ENCODE measurements at places on chromosomes 16 and 17.
A peak's percentile ranks its signal among the peaks of the same experiment; 100 is the strongest.

DNA sequence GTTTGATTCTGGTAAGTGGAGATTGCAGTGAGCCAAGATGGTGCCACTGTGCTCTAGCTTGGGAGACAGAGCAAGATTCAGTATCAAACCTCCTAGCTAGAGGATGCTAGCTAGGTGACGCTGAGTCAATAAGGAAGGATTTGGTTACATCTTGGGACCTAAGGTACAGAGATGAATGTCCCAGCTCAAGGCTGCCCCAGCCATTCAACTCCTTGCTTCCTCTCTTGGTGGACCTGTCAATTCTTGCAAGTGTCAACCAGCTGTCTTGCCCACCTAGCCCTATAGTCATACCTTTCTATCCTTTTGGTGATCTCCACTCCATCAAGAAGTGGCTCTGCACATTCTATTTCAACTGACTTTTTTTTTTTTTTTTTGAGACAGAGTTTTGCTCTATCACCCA, 1.4 kb upstream of the MILR1 start:
- DNase-seq, result no peak

DNA sequence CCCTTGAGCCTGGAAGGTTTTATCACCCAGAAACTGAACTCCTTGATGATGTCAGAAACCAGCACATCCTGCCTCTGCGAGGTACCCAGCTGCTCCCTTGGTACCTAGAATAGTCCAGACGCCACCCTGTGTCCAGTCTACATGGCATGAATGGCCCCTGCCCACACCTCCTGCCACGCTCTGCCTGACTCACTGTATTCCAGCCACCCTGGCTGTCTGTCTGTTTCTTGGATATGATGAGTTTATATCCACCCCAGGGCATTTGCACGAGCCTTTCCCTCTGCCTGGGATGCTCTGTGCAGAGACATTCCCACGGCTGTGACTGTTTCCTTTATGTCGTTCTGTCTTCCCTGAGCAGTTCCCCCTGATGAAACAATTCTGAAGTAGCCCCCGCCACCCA, 68.7 kb downstream of the CRISPLD2 start:
- no peak for DNase-seq

- no peak for DNase-seq
These were observed 2.8 kb downstream of the MYCBPAP start for GRCh38 chr17:50511058-50511457.

GRCh38 chr16:1464196-1464893, 10.5 kb downstream of the CLCN7 start:
- DNase-seq, result no peak

- no peak for DNase-seq
These were observed 40.9 kb downstream of the PIK3R5 start for GRCh38 chr17:8924595-8924994.

- no peak for DNase-seq
These were observed 216.9 kb downstream of the HAPSTR1 start for GRCh38 chr16:9308356-9308801.

GRCh38 chr17:60095830-60096229, 17.1 kb upstream of the HEATR6 start:
- no peak for DNase-seq

DNA sequence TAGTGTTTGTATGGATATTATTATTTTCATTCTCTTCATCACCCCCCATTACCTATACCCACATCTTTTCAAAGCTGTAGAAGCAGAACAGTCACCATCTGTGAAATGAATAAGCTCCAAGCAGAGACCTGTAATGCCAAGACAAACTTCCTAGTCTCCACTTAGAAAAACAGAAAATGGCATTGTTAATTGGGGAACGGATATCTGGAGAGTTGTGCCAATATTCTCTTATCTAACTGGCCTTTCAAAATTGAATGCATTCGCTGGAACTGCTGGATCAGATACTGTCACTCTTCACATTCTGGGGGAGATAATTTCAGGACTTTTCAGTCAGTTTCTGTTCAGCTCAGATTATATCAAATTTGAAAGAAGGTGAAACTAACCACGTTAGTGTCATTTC, 464.4 kb upstream of the GOT2 start:
- DNase-seq, result no peak

GRCh38 chr17:43701318-43701743, 39.6 kb upstream of the MEOX1 start:
- peak; percentile 68 for DNase-seq

DNA sequence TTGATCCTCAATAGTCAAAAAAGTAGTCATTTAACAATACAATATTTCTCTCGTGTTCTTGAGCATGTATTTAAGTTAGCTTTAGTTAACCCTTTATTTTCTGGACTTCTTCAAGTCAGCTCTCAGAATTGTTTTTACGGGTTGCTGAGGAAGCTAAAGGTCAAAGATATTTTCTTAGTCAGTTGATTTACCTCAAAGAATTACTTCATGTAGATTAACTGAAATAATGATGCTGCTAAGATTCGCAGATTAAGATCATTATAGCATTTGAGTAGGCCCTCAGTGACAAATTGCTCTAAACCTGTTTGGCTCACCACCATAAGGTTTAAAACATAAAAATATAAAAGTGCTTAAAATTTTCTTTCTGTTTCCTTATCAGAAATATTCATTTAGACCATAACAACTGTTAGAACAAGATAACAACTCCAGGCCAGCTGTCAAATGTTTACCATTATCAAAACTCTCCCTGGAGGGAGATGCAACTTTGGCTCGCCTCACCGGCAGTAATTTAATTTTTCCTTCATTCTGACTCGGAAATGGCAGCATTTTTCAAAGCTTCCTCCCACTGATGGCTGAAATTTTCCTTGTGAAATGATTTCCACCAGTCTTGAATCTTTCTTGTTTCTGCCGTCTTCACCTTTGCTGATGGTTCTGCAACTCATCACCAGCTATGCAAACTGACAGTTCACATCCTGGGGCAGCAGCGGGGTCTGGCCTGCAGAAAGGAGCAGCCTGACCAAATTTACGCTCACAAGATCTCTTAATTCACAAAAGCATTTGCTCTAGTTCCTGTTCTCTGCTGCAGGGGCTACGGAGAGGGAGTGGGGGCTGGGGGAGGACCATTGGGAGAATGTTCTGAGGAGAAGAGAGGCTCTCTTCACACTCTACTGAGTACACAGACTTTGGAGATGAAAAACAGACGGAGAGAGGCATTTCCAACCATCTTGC, 254.8 kb upstream of the TBX2 start:
- DNase-seq, result no peak
